Activated CD8-positive, alpha-beta T cell treated with anti-CD3 and anti-CD28 coated beads, Interleukin-2, amount 10 ng/mL, durations not matched to agents 7 days and 5 days (primary cell): ENCODE measurements at places on chromosomes 6 and 20.

DNA sequence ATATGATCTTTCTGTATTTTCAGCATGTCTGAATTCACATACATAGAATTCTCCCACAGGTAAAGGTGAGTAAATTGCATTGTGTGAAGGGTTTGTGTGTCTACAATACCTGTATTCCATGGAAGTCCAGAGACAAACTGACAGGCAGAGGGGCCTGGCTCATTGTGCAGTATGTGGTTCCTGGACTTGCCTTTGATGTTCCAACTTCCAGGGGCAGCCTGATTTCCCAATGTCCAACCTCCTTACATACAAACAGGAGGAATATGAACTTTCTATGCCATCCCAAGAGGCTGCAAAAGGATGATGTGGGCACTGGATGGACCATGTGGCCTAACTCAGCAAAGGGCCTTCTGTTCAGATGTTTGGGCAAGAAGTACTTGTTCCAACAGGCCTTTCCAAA lies 58.5 kb downstream of the LYRM4 start:
- no peak overlapping the region for H3K27ac ChIP-seq
- no peak overlapping the region for H3K4me3 ChIP-seq
- H3K36me3 ChIP-seq: no peaks in the 10 kb centered on the region
- H3K27me3 ChIP-seq: no peaks in the 10 kb centered on the region

- H3K27me3 ChIP-seq: peaks cover 4% of the 10 kb centered on the region
- DNase-seq: no peak
- H3K4me3 ChIP-seq: no peak overlapping the region
- no peak overlapping the region for H3K27ac ChIP-seq
- H3K36me3 ChIP-seq: no peaks in the 10 kb centered on the region
Observed at GRCh38 chr20:46150943-46151342, 32.8 kb downstream of the CD40 start.

GRCh38 chr20:36644706-36645095 lies 1.3 kb downstream of the SLA2 start:
- DNase-seq: peak; percentile 49
- peaks cover 61% of the 10 kb centered on the region for H3K36me3 ChIP-seq
- peaks cover 51% of the 10 kb centered on the region for H3K4me1 ChIP-seq
- no peaks in the 10 kb centered on the region for H3K27me3 ChIP-seq
- H3K4me3 ChIP-seq: peak overlapping the region; percentile 99

GRCh38 chr6:167781066-167781767 lies 45.5 kb upstream of the AFDN start:
- H3K4me3 ChIP-seq: no peak overlapping the region
- H3K27ac ChIP-seq: no peak overlapping the region
- no peak for DNase-seq
- no peaks in the 10 kb centered on the region for H3K36me3 ChIP-seq
- peaks cover 12% of the 10 kb centered on the region for H3K27me3 ChIP-seq
- no peaks in the 10 kb centered on the region for H3K4me1 ChIP-seq
